ENCODE measurements at places on chromosomes 16 and 17. TPM values are rescaled to one million over a fixed set of nuclear protein-coding genes. Genes with fewer than 3 reads are reported as not detected.

GRCh38 chr16:81265658-81266451 is 27.4 kb downstream of the BCO1 start:
- DNase-seq: peak; percentile 21

DNA sequence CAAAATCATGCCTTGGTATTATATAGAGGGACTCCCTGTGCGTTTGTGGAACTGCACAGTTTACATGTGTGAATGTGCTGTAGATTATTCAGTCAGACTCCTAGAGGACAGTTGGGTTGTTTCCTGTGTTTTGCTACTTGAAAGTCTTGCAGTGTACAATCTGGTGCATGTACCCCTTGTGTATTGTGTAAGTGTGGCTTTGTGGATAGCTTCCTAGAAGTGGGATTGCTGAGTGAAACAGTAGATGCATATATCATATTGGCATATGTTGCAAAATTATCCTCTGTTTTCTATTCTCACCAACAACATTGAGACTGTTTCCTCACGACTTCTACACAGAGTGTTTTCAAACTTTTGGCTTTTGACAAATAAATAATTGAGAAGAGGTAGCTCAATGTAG is 263.7 kb downstream of the MAP2K6 start:
- DNase-seq: no peak

- DNase-seq: no peak
Measured at GRCh38 chr16:46862555-46863447, 21.4 kb upstream of the GPT2 start.

DNA sequence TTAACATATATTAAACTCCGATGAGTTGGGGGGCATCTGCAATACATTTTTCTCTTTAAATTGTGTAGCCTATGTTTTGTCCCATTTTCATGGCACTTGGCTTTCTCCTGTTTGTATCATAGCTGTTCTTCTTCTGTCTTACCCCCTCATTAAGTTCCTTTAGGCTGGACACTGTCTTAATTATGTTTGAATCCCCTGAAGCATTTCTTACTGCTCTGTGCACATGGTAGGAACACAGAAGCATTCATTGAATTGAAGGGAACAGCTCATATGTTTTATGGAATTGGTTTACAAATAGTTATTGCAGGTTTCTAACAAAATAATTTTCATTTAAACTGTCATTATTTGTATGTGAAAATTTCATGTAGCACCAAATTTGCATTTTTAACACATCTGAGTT is 176.8 kb downstream of the TANC2 start:
- no peak for DNase-seq

DNA sequence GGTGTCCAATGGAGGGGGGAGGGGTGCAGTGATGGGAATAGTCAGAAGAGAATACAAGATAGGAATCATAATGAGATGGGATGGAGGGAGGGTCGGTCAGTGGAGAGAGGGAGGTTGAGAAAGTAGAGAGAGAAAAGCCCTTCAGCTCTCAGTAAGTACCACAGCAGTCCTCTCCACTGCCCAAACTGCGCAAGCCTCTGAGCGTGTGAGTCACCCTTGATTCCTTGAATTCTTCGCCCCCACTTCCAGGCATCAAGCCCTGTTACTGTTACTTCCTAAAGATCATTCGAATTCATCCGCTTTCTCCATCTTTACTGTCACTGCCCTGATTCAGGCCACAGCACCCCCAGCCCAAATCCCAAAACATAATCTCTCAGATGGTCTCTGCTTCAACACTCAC is 2.5 kb downstream of the GUCY2D start:
- no peak for DNase-seq

GRCh38 chr16:88461331-88462269 is 8.5 kb downstream of the ZFPM1 start:
- DNase-seq: no peak

DNA sequence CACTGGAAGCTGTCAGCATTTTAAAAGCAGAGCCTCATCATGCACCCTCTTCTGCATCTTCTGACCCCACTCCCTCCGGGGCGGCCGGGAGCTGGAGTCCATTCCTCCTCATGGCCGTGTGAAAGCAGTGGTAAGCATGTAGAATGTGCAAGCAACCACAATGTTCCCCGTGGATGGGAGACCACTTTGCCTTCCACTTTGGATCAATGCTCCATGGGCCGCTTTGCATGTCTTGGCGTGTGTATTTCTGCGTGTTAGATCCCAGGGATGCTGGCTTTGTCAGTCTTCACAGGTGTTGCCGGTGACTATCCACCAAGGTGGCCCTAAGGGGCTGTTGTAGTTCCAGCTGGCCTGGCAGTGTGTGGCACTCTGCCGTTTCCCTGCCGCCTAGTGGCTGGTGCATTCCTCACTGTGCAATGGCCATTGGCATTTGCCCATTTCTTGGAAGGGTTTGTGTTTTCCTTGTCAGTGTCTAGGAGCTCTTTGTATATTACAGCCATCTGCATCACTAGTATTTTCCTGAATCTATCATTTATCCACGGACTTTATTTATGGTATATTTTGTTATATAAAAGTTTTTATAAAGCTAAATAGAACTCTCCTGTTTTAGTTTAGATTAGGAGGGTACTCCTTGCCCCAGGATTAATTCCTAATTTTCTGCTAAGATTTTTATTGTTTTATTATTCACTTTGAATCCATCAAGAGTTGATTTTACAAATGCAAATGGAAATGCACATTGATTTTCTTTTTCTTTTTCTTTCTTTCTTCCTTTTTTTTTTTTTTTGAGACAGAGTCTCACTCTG is 5.8 kb upstream of the ALDH3A1 start:
- peak; percentile 86 for DNase-seq

The SLC38A8 gene
- total RNA-seq: not detected

The EVPLL gene
- 0.35 TPM for total RNA-seq

The KRT40 gene
- total RNA-seq: not detected

The KRTAP4-6 gene
- not detected for total RNA-seq

The DPEP1 gene
- not detected for total RNA-seq

Measured in H4 (cell line).